Activated naive CD4-positive, alpha-beta T cell treated with anti-CD3 and anti-CD28 coated beads for 36 hours (primary cell): ENCODE measurements at places on chromosomes 3 and 15.
A peak's percentile ranks its signal among the peaks of the same experiment; 100 is the strongest.

DNA sequence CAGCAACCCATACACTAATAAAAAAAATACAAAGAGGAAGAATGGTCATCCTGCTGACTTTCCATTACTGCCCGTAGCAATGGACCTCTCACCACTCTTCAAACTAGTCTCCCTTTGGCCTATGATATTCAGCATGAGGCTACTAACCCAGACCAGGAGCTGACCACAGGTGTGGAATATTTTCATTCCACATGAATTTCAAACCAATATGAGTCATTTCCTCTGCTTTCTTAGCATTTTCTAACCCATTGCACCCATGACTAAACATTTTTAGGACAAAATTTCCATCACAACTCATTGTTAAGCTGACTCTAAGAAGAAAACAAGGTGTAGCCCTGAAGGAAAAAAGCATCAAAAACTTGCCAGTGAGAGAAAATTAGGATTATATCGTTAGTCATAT lies 34.0 kb upstream of the ZPLD1 start:
- no peak for DNase-seq

GRCh38 chr15:52162260-52162659 lies 28.9 kb downstream of the GNB5 start:
- DNase-seq = no peak

DNA sequence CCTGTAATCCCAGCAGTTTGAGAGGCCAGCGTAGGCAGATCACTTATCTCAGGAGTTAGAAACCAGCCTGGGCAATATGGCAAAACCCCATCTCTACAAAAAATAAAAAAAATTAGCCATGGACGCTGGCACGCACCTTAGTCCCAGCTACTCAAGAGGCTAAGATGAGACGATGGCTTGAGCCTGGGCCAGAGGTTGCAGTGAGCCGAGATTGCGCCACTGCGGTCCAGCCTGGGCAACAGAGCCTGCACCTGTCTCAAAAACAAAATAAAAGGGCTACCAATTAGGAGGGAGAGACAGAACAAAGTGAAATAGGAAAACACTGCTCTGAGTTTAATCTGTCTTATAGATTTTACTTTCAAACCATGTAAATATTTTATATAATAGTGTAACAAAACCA lies 33.8 kb downstream of the MSL2 start:
- no peak for DNase-seq

DNA sequence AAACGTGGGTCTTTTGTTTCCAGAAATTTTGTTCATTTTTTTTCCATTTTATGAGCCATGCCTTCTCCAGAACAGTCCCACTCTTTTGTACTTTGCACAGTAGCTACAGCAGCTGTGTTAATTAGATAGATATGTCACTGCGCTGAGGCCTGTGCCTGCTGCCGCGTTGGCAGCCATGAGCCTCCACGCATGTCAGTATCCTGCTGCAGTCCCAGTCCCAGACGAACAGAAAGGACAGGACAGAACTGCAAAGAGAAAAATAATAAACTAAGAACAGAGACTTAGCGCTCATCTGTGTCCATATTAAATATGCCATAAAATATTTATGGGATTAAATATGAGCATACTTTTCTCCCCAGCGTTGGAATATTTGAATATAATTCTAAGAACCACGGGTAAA lies 442.4 kb upstream of the RARB start:
- DNase-seq = no peak

GRCh38 chr3:67809370-67809935 lies 155.0 kb upstream of the SUCLG2 start:
- no peak for DNase-seq

DNA sequence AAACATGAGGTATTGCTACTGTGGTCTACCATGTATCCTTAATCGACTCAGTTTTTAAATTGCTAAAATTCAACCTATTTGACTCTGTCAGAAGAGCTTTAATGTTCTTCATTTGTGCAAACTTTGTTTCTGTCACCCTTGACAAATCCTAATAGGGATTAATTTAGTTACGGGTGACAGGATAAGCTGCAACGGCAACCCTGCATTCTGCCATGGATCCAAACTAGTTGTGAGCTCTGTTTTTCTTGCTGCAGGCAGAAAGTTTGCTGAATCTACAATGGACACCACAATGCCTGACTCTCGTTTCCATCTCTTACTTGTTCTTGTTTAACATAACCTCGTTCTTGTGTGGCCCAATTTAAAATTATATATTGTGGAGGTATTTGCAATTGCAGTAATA lies 352.3 kb downstream of the ROBO2 start:
- DNase-seq = no peak

GRCh38 chr15:75314552-75315290 lies 21.1 kb upstream of the COMMD4 start:
- DNase-seq = no peak

GRCh38 chr15:91872356-91873137 lies 19.0 kb downstream of the SLCO3A1 start:
- no peak for DNase-seq

- DNase-seq = no peak
Measured at GRCh38 chr15:54119051-54119450, 140.8 kb downstream of the UNC13C start.

GRCh38 chr15:90248789-90249202 lies 560 bp upstream of the TTLL13 start:
- no peak for DNase-seq

- DNase-seq = no peak
Measured at GRCh38 chr15:36422631-36423030, 156.8 kb upstream of the CDIN1 start.

GRCh38 chr3:44954962-44955361 lies 21.0 kb downstream of the ZDHHC3 start:
- DNase-seq = no peak

DNA sequence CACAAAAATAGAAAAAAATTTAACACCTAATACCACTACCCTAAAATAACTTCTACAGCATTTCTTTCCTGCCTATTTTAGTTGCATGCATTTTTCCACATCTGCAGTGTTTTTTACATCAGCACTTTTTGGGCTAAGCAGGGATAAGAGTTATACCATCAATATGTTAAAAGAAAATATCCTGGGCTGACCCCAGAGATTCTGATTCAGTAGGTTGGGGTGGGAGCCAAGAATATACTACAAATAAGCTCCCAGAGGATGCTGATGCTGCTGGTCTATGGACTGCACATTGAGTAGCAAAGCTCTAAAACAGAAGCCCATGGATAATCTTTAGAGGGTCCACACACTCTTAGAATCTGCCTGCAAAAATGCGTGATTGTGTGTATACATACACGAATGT lies 14.8 kb downstream of the FYCO1 start:
- DNase-seq = no peak

DNA sequence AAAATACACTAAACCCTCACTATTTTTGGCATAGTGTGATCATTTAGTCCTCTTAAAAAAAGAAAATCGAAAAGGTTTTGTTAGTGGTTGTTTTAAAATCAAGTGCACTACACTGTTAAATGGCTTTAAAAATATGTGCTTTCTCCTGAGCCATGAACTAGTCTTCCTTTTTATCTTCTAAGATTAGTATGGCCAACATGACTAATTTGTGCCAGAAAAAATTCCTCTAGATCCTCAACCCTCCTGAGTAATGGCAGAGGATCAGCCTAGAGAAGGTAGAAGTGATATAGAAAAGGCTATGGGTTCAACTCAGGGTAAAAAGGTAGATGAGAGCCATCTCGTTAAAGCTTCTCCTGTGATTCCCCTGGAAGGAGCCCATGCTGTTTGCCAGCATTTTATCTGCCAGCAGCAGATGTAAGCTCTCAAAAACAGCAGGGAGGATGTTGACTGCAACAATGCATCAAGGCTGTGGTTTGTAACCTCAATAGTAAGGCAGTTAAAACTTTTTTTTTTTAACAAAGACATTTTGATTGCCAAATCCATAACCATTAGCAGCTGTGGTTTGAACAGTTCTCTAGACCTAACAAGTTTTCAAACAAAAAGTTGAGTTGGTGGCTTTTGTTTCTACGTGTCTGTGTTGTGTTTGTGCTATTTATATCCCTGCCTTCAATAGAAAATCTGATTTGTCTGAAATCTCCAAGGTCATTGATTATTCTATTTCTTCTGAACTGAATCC lies 30.2 kb upstream of the ZNF609 start:
- peak; percentile 50 for DNase-seq

DNA sequence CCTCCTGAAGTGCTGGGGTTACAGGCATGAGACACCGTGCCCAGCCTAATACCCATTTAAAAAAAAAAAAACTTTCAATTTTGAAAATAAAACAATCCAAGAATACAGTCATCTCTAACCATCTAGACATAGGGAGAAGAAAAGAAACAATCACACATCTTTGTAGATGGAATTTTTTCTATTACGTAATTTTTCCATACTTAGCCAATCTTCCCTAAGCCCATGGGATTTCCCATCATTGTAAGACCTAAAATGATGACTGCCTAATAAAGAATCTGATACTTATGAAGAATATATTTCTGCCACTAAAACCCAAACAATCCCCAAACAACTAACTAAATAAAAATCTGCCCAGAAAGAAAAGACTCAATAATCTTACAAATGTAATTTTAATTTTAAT lies 88.7 kb downstream of the CBLB start:
- no peak for DNase-seq

DNA sequence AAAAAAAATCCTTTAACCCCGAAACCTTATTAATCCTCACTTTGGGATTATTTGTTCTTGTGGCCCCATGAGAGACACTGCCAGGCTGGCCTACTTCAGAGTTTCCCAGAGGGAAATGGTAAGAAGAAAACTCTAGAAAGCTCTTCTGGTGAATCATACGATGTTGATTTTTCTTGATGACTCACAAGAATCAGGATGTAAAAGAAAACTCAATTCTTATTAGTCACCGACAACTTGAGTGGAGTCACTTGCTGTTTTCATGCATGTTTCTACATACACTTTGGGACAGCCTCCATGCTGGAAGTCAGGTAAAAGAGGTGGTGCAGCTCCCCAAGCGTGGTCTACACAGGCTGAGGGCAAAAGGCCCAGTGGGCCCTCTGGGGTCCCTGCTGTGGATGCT lies 42.8 kb downstream of the MYO5C start:
- peak; percentile 21 for DNase-seq

DNA sequence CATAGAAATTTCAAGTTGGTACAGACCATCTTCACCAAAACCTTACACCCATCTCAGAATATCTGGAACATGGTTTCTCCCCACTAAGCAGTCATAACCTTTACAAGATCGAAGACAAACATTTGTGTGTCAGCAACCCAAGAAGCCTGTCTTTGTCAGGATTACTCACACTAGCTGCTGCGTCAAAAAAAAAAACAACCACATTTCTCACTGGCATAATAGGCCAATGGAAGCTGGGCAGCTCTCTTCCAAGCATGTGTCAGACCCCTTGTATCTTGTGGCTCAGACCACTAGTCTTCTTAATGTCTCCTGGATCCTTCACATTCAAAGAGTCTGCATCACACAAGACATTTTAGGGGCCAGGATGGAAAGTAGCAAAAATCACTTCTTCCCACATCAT lies 266.9 kb upstream of the IGF1R start:
- no peak for DNase-seq

DNA sequence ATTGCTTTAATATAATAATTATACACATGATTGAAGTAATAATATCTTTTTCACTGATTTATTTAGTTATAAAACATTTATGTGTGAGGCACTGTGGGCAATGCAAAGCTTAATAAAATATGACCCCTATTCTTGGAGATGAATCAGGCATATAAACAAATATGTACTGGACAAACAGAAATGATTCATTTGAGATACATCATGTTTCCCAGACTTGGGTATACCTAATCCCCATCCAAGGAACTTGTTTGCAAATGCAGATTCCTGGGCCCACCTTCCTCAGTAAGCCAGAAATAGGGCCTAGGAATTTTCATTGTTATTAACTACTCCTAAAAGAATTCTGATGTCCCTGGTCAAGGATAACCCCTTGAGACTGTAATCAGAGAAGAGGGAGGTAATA lies 184.2 kb downstream of the CHL1 start:
- DNase-seq = no peak

GRCh38 chr3:60756241-60757030 lies 494.8 kb downstream of the FHIT start:
- DNase-seq = no peak

DNA sequence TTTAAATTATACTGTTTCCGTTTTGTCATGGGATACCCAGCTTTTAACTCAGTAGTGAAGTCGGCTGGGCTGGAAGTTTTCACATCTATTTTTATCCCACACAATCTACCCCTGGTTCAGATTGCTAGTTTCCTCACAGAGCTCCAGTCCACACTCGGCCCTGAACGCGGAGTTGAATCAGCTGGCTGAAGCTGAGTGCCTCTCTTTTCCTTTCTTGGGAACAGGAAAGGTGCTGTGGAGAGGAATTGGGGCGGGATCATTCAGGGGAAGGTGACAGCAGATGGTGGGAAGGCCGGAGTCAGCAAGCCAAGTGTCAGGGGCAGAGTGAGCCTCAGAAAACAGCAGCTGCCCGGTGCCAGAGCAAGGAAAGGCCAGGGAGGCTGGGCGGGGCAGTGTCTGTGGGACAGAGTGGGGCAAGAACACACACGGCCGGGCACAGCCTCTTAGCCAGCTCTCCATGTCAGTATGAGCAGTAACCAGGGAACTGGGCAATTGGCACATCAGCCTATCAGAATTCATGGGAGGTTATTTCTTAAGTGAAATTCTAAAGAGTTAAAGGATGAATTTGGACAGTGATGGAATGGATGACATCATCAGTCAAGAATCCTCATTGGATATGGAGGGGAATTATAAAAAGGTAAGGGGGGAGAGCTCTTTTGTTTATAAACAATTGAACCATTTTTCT lies 135.7 kb upstream of the IL12A start:
- DNase-seq = no peak

GRCh38 chr3:188796122-188796631 lies 375.6 kb upstream of the TPRG1 start:
- DNase-seq = no peak

- DNase-seq = no peak
Measured at GRCh38 chr3:151589311-151589710, 128.4 kb upstream of the IGSF10 start.

DNA sequence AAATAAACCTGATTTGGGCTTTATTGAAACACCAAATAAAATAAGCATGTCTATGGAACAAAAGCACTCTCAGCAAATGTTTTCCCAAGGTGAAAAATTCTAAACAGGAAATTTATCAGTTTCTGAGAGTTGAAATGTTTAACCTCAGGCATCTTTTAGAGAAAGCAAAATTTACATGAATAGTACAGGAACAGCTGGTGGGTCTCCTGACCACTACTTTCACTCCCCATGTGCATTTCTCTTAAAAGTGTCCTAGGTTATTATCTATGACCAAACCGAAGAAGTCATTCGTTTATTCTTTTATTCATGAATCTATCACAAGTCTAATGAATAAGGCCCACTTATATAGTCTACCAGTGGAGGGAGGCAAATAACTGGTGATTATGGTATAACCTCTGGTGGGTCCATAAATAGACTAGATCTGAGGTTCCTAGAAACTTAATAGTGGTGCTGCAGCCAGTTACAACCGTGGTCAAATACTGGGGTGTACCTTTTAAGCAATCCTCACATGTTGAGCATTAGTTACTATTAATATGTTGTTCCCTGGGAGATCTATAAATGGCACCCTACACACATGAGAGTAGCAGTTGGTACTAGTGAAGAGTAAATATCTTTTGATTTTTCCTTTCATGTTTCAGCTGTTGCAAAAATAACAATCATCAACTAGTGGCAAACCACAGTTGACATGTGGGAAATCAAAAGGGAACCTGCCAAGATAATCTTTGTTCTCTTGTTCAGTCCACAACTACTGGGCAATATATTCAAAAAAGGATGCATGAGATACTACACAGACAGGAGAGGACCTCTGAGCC lies 169.3 kb upstream of the STAC start:
- DNase-seq = no peak
